ENCODE measurements at places on chromosomes 5 and 9. TPM values are rescaled to one million over a fixed set of nuclear protein-coding genes. Genes with fewer than 3 reads are reported as not detected.

Gene HMCN2
- total RNA-seq = 5.9 TPM

Gene PGM5
- 54.2 TPM for total RNA-seq

Gene SLC45A2
- total RNA-seq = 0.23 TPM

Gene TMEM252
- total RNA-seq = 5.7 TPM

Gene CARTPT
- total RNA-seq = 0.23 TPM

Gene HTR4
- total RNA-seq = 0.35 TPM

Gene APBA1
- total RNA-seq = 24.0 TPM

Data from metanephros (tissue), 2 donors.